ENCODE measurements at places on chromosomes 5 and 9.

GRCh38 chr5:80825786-80826460, 134.2 kb upstream of the RASGRF2 start:
- no peak for DNase-seq

DNA sequence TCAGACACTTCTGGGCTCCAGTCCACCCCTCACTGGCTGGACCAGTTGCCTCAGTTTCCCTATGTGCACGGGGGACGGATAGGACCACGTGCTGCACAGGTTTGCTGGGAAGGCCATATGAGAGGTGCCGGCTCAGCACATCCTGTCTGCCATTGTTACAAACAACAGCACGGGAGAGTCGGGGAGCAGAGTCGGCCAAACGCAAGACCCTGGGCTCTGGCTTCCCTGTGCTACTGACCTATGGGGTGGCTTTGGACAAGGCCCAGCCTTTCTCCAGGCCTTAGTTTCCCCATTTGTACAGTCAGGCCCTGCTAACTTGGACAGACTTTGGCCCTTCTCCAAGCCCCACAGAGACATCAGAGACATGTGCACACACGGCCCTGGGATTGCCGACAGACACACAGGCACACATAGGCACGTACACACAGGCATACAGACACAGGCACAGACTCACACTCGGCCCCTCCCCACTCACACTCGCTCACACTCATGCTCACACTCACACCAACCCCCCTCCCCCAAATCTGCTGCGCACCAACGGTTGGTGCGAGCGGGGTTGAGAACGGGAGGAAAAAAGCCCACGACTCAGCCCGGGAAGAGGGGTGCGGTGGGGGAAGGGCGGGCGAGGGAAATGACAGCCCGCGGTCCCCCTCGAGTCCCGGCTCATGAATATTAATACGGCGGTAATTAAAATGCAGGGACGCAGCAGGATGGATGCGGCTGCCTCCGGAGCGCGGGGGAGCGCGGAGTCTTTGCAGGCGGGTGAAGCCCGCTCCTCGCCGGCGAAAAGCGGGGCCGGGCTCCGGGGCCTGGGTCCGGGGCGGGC, 133.0 kb downstream of the C9orf50 start:
- DNase-seq, result peak; percentile 32

DNA sequence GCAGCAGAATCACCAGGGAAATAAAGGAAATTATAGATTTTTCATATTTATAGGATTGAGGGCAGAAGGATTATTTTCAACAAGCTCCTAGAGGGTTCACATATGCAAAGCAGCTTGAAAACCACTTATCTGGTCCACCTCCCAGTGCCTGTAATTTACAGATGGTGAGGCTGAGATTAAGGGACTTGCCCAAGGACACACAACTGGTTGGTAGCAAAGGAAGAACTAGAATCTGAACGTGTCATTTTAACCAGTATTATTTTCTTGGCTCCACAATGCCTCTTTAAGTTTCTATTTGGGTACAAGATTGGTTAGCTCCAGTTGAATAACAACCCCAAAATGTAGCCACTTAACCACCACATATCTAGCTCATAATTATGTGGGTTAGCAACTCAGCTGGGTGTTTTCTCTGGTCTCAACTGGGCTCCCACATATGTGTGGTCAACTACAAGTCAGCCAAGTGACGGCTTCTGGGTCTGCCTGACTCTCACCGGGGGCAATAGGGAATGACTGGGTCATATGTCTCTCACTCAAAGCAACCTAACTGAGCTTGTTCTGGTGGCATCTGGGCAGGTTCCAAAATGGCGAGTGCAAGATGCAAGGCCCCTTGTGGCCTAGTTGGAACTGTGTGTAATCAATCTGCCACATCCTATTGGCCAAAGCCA, 127.7 kb downstream of the ZDHHC21 start:
- no peak for DNase-seq

DNA sequence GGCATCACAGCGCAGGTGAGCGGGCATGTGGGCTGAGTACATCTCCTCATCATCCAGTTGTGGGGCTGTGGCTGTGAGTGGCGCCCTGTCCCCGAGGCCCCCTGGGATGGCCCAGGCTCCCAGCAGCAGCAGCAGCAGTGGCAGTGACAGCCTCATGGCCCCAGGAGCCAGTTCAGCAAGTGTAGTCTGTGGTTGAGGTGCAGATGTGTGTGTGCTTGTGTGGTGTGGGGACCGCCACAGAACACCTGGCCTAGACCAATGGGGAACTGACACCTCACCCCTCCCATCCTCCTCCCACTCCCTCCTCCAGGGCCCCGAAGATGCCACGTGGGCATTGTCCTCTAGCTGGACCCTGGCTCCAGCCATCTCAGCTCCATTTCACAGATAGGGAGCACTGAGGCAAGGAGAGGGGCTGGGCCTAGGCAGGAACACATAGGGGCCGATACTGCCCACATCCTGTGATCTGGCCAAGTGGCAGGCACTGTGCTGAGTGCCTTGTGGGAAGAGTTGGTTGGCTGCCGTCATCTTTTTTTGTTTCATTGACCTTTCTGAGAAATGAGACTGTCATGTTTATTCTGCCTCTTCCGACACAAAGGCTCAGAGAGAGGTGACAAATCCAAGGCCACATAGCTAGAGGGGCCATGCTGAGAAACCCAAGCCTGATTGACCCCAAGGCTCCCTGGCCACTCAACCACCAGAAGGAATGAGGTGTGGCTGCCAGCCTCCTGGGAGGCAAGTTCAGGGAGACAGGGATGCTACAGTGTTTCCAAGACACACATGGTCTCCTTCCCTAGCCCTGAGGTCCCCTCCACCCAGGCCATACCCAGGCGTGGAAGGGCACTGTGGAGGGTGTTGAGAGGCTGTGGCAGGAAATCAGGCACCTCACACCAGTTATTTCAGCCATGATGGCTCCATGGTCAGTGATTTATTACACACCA, at the start of gene MZB1:
Gene MZB1 (minus strand): TSS at position 213 of the 938 bp plus-strand sequence. CDS start 57 bp downstream, at position 156.
- DNase-seq, result no peak

GRCh38 chr5:66981266-66982055, 215.1 kb downstream of the CD180 start:
- DNase-seq, result no peak

DNA sequence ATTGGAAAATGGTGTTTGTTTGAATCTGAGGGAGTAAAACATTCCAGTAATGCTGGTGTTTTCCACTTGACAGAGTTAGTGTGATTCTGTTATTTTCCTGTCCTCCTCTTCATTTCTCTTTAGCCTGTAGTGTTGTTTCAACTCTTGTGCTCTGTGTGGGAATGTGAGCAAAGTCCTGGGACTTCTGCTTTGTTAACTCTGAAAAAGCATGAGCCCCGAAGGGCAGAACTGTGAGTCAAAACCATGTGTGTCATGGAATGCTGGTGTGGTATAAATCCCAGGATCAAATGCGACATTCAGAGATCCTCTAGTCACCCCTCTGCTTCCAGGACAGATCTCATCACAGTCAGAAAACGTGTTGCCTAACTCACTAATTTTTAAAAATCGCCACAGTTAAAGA, 8.9 kb downstream of the F2R start:
- DNase-seq, result no peak

All from stimulated activated CD4-positive, alpha-beta T cell treated with anti-CD3 and anti-CD28 coated beads, TNF-alpha, amount 100 ng/mL, for 1 hour (primary cell).